ENCODE measurements at places on chromosomes 16 and 17.

GRCh38 chr17:1100382-1100781, 79.4 kb downstream of the ABR start:
- DNase-seq, result no peak
- H3K36me3 ChIP-seq, result peaks cover 69% of the 10 kb centered on the region
- peaks cover 24% of the 10 kb centered on the region for H3K4me1 ChIP-seq
- H3K27me3 ChIP-seq, result no peaks in the 10 kb centered on the region
- no peak overlapping the region for H3K27ac ChIP-seq

GRCh38 chr17:81097943-81098308, 63.0 kb downstream of the BAIAP2 start:
- no peak for DNase-seq
- no peaks in the 10 kb centered on the region for H3K27me3 ChIP-seq
- peaks cover 61% of the 10 kb centered on the region for H3K4me1 ChIP-seq
- H3K36me3 ChIP-seq, result peaks cover 74% of the 10 kb centered on the region
- H3K4me3 ChIP-seq, result no peak overlapping the region

DNA sequence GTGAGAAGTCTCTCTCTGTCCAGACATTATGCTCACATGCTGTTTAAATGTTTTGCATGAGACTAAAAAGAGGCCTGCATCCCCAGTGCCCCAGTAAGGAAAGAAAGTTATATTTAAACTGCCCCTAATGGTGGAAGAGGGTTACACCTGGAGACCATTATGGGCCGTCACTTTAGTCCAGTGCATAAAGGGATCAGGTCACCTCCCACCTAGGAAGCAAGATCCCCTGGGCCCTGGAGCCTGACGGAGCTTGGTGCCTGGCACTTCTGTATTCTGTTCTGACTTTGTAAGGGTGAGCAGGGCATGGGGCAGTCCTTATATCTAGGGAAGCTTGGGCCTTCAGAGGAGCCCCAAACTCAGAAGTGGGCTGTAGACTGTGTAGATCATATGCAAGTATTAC, 67.9 kb downstream of the CPPED1 start:
- no peak overlapping the region for H3K4me3 ChIP-seq
- H3K4me1 ChIP-seq, result no peaks in the 10 kb centered on the region
- no peak for DNase-seq
- H3K27ac ChIP-seq, result no peak overlapping the region

GRCh38 chr17:79276821-79277220, 202.2 kb downstream of the ENGASE start:
- peaks cover 10% of the 10 kb centered on the region for H3K4me1 ChIP-seq
- H3K36me3 ChIP-seq, result peaks cover 16% of the 10 kb centered on the region
- no peak for DNase-seq
- no peak overlapping the region for H3K27ac ChIP-seq
- H3K27me3 ChIP-seq, result no peaks in the 10 kb centered on the region
- no peak overlapping the region for H3K4me3 ChIP-seq

DNA sequence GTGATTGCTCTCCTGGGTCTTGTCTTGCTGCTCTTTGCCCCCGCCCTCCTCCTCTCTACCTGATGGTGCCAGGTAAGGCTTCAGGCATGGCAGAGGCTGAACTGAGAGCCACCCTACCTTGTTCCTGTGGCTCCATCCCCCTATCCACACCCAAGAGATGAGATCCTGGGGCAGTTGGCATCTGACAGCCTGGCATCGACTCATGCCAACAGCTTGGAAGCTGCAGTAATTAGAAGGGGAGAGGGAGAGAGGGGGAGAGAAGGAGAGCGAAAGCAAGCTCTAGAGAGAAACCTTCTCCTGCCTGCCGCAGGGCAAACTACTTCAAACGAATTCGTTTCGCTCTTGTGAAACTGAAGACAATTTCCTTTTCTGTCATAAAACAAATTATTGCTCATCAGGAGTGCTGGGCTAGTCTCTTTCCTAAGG, 13.8 kb upstream of the SP6 start:
- no peak overlapping the region for H3K4me3 ChIP-seq
- peaks cover 23% of the 10 kb centered on the region for H3K27me3 ChIP-seq
- no peak for DNase-seq
- no peak overlapping the region for H3K27ac ChIP-seq
- no peaks in the 10 kb centered on the region for H3K36me3 ChIP-seq

Measured in spinal cord (tissue), 10 donors.